ENCODE measurements at places on chromosomes 7 and 10.

GRCh38 chr10:46547541-46548497 lies 8.6 kb downstream of the GPRIN2 start:
- DNase-seq = no peak

- no peak for DNase-seq
These were observed 1231.2 kb downstream of the GATA3 start for GRCh38 chr10:9285690-9286089.

- DNase-seq = no peak
These were observed 1292.0 kb downstream of the XPNPEP1 start for GRCh38 chr10:108631332-108631731.

DNA sequence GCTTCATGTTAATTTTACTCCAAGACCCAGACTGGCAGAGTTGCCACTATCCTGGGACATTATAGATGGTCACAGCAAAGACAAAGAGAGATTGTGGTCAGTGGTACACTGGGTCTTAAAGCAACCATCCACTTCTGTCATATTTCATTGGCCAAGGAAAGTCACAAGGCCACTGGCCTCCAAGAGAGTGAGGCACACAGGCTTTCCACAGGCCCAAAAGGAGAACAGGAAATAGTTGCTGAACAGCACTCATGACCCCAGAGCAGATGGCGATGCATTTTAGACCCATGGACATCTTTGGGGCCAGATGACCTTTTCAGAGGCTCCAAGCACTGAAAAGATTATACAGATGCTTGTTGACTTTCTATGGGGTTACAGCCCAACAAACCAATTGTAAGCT lies 97.4 kb downstream of the ARID5B start:
- no peak for DNase-seq

GRCh38 chr7:150631866-150632864 lies at the start of gene GIMAP6:
Gene GIMAP6 (minus strand): TSS chr7:150632385. CDS start chr7:150630142, 2,243 bp downstream.
- DNase-seq = no peak

All from stimulated activated CD4-positive, alpha-beta T cell treated with anti-CD3 and anti-CD28 coated beads, Interleukin-1b, Interleukin-23, amount 100 ng/mL, for 1 hour (primary cell).